A549 (cell line): ENCODE measurements at places on chromosomes 7 and 10. TPM values are rescaled to one million over a fixed set of nuclear protein-coding genes. Genes with fewer than 3 reads are reported as not detected.

AP3M1 gene
- 38.5 to 41.0 TPM (median 39.0 TPM) in 3 replicates for polyA plus RNA-seq

SLC26A5 gene
- polyA plus RNA-seq: not detected in 3 replicates

UPK3B gene
- 19.4 to 20.9 TPM (median 20.6 TPM) in 3 replicates for polyA plus RNA-seq

OR2A12 gene
- not detected in 3 replicates for polyA plus RNA-seq

NXPH1 gene
- polyA plus RNA-seq: not detected in 3 replicates

EGFR gene
- polyA plus RNA-seq: 62.2 to 64.1 TPM (median 63.8 TPM) in 3 replicates

PTTG1IP2 gene
- not detected in 3 replicates for polyA plus RNA-seq

CPA2 gene
- polyA plus RNA-seq: not detected in 3 replicates
